CD4-positive, alpha-beta T cell (primary cell): ENCODE measurements at places on chromosomes 1 and 21.

- no peak for DNase-seq
These were observed 7.2 kb upstream of the GUCA2A start for GRCh38 chr1:42171679-42172266.

DNA sequence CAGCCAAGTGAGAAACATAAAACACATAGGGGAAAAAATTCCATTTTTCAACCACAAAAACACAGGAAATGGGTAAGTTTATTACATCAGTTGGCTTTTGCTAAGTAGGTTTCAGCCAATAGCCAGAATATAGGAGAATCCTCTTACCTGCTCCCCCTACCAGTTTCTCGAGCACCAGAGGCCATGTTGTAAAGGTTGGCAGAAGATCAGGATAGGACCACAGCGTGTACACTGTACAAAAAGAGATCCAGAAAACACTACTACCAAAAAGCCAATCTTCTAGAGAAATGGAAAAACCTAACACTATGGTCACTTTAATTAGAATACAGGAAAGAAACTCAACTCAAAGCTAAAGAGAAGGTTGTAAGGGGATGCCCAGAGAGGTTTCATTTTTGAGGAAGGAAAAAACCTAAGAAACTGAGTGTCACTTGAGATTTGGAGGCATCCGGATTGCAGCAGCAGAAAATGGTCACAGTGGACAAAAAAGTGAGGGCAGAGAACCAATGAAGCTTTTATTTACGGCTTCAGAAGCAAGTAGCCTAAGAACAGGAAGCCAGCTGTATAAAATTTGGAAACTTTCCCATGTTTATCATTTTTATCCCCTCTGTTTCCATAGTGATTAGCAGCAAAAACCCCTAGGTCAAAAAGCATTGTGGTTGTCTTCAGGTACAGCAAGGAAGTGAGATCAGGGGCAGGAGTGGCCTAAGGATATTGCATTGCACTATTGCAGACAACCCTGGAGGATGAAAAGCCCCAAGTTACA lies 2.9 kb downstream of the EIF2D start:
- DNase-seq: no peak

GRCh38 chr1:246959944-246960693 lies 28.4 kb upstream of the AHCTF1 start:
- DNase-seq: no peak

- DNase-seq: peak; percentile 61
These were observed 26.5 kb downstream of the CD247 start for GRCh38 chr1:167491586-167492461.

- DNase-seq: no peak
These were observed 124.0 kb downstream of the GPATCH2 start for GRCh38 chr1:217506878-217507277.

GRCh38 chr1:66397192-66397591 lies 136.8 kb upstream of the SGIP1 start:
- DNase-seq: no peak

GRCh38 chr1:37012226-37012625 lies 22.1 kb downstream of the GRIK3 start:
- no peak for DNase-seq

- DNase-seq: no peak
These were observed 35.1 kb upstream of the SLC30A10 start for GRCh38 chr1:219963432-219963831.

DNA sequence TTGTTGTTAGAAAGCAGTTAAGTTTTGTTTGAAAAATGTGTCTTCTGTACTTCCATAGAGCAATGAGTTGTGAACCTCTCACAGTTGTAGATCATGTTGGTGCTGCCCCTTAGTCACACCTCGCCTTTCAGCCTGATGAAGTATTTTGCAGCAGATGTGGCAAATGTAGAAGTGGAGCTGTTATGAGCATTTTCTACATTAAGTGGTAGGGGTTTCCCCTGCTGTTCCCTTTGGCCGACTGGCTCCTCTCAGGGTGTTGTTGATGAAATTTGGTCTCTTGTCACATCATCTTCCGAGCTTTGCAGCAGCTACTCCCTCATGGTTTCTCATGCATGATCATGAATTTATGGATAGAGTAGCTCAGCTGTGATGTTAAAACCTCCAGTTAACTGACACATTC lies 33.6 kb upstream of the DENND1B start:
- DNase-seq: no peak

DNA sequence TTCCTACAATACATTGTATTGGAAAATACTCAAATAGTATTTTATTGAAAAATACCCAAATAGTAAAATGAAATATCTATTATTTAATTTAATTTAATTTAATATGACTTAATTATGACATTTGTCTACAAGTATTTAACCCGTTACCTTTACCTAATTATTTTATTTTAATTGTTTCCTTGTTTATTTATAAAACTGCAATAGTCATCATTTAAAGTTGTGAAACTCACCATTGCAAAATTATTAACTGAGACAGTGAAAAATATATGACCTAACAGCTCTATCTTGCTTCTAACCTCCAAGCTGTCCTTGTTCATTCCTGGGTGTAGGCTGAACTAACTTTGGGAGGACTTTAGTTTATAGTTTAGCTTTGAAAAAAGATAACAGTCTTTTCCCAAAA lies 300.6 kb upstream of the POGK start:
- DNase-seq: no peak

DNA sequence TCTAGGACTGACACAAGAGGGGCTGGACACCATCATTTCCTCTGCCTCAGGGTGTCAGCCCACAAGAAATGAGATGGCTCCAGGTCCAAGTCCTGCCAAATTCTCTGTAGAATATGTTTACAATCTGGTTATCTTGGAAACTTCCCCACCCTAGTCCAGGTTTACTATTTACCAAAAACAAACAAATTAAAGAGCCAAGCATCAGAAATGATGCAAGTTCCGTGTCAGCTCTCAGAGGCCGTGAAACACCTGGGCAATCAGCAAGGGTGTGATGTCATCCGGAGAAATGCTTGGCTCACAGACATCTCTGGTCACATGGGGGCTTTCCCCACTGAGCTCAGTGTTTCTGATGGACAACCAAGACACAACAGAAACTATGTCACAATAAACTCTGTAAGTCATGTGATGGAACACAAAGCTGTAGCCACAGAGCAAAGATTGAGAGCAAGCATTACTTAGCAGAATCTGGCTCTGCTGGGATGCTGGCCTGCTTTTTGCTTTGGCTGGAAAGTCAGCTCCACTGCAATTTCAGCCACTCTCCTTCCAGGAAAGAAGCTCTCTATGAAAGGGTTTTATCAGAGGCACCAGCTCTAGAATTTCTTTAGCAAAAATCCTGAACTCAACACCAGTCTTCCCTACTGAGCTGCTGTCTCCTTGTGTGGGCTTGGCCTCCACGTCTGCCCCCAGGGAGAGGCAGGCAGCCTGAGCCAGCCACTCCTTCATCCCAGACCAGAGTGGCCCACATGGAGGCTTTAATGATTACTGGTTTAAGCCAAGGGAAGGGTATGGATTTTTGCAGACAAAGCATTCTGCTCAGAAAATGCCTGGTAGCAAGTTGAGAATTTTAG lies 55.9 kb downstream of the NENF start:
- no peak for DNase-seq

- DNase-seq: no peak
These were observed 37.4 kb downstream of the CFAP74 start for GRCh38 chr1:1966071-1966740.

- DNase-seq: no peak
These were observed 16.2 kb upstream of the MEF2D start for GRCh38 chr1:156516821-156517220.

DNA sequence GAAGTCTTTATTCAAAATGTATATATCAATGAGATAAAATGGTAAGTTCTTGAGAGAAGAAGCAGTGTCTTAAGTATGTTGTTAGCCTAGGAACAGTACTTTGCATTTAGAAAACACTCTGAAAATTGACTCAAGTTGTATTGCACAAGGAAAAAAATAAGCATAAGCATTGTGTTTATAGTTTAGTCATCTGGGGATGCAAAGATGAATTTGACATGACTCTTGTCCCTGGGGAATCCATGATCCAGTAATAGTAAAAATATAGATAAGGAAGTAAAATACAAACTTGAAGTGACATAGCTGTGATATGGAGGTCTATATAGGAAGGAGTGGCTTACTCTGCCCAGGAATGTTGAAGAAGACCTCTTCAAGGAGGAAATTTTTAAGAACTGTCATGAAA lies 185.0 kb upstream of the PTBP2 start:
- no peak for DNase-seq

DNA sequence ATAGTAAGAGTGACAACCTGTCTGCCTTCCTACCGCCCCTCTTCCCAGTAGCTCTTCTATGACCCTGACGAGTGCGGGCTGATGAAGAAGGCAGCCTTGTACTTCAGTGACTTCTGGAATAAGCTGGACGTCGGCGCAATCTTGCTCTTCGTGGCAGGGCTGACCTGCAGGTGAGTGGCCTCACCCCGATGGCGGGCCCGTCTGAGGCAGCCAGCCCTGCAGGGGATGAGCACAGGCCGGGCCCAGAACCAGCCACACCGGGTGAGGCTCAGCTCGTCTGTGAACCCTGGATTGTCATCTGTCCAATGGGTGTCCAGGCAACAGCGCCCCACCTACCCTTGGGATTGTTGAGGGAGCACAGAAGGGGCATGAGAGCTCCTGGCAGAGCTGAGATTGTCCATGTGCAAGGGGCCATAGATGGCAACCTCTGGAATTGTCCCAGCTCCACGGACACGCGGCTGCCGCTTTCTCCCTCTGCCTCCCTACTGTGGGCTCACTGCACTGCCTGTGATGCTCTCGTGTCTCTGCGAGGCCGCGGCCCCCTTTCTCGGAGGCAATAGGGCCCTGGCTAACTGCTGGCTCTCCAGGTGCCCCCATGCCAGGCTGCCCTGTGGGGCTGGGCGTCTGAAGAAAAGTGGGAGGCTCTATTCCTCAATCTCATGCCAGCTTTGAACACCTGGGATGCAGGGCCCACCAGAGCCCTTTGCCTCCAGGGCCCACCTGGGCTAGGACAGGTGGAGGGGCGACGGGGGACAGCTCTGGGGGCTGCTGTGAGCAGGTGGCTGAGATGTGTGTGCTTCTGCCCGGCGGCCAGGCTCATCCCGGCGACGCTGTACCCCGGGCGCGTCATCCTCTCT lies 50.0 kb upstream of the LRRC3 start:
- DNase-seq: no peak

- DNase-seq: no peak
These were observed 23.8 kb downstream of the IGFN1 start for GRCh38 chr1:201214461-201214860.

DNA sequence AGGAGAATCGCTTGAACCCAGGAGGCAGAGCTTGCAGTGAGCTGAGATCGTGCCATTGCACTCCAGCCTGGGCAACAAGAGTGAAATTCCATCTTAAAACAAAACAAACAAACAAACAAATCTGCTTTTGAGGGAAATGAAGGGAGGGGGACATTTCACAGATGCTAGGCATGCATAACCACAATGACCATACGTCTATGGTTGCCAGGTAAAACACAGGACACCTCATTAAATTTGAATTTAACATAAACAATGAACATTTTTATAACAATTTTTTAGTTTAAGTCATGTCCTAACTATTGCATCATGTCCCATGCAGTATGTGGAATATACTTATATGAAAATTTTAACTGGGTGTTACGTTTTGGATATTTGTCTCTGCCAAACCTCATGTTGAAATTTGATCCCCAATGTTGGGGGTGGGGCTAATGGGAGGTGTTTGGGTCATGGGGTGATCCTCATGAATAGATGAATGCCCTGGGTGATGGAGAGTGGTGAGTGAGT lies 31.0 kb upstream of the ZBTB18 start:
- no peak for DNase-seq

DNA sequence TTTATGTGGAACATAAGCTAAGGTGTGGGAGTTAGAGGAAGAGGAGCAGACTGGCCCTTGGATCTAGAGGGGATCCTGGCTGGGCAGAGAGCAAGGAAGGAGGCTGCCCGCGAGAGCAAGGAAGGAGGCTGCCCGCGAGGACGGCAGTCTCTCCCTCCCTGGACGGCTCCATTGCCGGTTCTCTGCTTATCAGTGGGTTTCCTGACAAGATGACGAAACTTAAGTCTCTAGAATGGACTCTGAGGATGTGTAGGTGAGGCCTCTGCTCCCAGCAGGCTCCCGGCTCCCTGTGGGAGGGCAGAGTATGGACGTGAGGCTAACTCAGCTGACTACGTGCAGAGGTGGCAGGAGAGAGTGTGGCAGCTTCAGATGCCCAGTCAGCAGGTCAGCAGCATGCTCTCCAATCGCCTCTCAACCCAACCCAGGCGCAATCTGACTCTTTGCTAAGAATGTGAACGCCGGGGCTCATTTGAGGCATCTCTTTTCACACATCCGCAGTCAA lies 6.1 kb downstream of the MYBPHL start:
- DNase-seq: no peak

- DNase-seq: no peak
These were observed 102.4 kb downstream of the SLC45A1 start for GRCh38 chr1:8420318-8420717.

DNA sequence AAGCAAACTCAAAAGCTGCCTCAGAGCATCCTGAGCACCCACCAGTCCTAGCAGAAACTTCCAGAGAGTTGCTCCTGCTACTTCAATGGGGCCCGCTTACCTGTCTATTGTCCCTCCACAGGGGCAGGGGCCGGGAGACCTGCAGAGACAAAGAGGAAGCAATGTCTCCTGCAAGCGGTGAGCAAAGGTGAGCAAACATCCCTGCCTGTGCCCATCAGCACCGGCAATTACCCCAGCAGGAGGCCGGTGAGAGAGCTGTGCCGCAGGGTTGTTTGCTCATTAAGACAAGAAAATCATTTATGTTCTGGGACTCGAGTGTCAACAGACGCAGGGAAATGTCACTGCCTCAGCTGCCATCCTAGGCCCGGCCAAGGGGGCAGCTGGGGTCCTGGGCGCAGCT lies 53.8 kb upstream of the TARDBP start:
- DNase-seq: no peak

GRCh38 chr21:35652196-35652595 lies 408.1 kb downstream of the SETD4 start:
- DNase-seq: no peak

DNA sequence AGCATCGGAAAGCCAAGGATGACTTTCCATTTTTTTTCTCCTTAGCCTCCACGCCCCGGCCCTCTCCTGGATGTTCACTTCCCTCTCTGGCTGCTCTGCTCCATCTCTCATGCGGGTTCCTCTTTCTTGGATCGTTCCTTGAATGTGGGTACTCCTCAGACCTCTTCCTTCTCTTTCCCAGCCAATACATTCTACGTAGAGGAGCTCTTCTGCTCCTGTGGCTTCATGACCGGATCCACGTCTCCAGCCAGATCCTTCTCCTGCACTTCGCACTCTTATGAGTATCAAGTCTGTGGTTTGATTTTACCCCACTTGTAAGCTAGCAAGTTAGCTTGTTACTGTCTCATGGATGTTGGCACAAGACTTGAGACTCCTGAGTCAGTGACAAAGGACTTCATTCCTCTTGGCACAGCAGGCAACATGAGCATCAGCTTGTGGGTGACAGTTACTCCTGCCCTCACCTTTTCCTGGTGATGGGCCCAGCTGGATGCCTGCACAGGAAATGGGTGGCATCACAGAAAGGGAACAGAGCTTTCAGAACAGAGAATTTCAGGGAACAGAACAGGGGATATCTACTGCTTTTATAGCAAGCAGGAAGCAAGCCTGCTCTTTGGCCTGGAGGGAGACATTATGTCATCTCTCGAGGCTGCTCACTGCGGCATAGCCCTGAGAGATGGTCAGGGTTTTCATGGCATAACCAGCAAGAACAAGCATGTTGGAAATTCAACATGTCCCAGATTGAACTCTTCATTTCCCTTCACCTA lies 100.1 kb upstream of the KIF26B start:
- no peak for DNase-seq
